ENCODE measurements at places on chromosomes 1 and 21. TPM values are rescaled to one million over a fixed set of nuclear protein-coding genes. Genes with fewer than 3 reads are reported as not detected.

The ACKR1 gene
- not detected for polyA plus RNA-seq

The AQP10 gene
- not detected for polyA plus RNA-seq

DNA sequence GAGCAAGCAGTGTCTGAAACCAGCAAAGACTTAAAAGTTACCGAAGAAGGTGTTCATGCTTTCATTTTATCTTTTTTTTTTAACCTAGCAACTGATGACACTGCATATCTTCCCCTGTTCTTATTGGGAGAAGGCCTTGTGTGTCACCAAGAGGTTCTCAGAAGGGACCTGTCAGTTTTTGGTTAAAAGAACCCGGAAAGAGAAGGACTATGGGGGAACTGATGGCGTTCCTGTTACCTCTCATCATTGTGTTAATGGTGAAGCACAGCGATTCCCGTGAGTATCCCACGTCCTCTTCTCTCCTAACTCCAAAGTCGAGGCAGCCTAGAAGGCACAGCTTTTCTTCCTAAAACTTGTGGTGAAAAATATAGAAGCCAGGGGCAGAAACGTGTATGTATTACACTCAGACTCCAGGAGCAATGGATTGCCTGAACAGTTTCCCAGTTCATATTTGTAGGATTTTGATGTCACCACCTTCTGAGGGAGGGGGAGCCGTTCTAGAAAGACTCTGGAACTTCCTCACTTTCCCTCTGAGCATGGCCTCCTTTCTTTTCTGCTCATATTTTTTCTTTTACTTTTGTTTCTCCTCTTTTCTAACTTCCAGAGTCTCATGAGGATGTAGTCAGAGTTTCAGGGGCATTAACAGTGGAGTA is at the start of gene MR1:
Gene MR1, plus strand, starts transcription at position 185 of the 653 bp plus-strand sequence. Its CDS starts 25 bp downstream, at position 210.
- peak within 1 kb of the TSS; percentile 47 for H3K4me3 ChIP-seq
- peak; percentile 83 for DNase-seq
- no peaks in the 10 kb centered on the region for H3K27me3 ChIP-seq
- H3K4me1 ChIP-seq: peaks cover 13% of the 10 kb centered on the region
- peak within 1 kb of the TSS; percentile 56 for H3K27ac ChIP-seq

- no peak overlapping the region for H3K4me3 ChIP-seq
- H3K27ac ChIP-seq: no peak overlapping the region
- peaks cover 4% of the 10 kb centered on the region for H3K4me1 ChIP-seq
- H3K27me3 ChIP-seq: no peaks in the 10 kb centered on the region
Measured at GRCh38 chr1:157146244-157146643, 8.0 kb upstream of the ETV3 start.

GRCh38 chr1:193025218-193025617 is 33.9 kb downstream of the UCHL5 start:
- H3K4me1 ChIP-seq: no peaks in the 10 kb centered on the region
- no peak for DNase-seq
- no peak overlapping the region for H3K4me3 ChIP-seq
- H3K27ac ChIP-seq: no peak overlapping the region
- H3K27me3 ChIP-seq: no peaks in the 10 kb centered on the region
